Hepatic stellate cell (primary cell): ENCODE measurements at places on chromosomes 2 and 18.

DNA sequence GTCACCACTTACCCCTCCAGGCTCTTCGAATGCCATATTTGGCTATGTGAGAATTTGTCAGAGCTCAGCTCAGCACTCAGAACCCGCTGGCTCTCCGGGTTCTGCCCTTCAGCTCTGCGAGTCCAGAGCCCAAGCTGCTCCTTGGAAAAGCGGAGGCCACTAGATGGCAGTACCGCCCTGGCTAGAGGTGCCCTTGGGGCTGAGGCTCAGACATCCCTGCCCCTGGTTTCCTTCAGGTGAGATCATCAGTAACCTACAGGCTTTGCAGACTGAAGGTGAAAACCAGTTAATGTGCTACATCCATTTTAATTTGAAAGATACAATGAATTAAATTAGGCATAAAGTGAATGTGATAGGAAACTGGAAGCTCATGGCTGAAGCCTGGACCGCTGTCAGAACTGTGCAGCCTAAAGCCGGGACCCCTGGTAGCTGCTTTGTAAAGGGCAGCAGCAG is 285.6 kb downstream of the AGAP1 start:
- DNase-seq: peak; percentile 70

- DNase-seq: no peak
Measured at GRCh38 chr18:75314117-75314516, 103.5 kb downstream of the TSHZ1 start.

GRCh38 chr2:7116511-7116910 is 199.3 kb downstream of the RNF144A start:
- no peak for DNase-seq

DNA sequence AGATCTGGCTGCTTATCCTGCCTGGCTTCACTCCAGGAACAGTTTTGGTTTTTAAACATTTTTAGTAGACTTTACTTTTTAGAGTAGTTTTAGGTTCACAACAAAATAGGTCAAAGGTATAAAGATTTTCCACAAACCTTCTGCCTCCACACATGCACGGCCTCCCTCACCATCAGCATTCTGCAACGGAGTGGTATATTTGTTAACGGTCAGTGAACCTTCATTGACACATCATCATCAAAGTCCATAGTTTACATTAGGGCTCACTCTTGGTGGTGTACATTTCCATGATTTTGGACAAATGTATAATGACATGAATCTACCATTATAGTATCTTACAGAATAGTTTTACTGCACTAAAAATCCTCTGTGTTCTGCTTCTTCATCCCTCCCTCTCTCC is 303.1 kb upstream of the EPAS1 start:
- DNase-seq: no peak

DNA sequence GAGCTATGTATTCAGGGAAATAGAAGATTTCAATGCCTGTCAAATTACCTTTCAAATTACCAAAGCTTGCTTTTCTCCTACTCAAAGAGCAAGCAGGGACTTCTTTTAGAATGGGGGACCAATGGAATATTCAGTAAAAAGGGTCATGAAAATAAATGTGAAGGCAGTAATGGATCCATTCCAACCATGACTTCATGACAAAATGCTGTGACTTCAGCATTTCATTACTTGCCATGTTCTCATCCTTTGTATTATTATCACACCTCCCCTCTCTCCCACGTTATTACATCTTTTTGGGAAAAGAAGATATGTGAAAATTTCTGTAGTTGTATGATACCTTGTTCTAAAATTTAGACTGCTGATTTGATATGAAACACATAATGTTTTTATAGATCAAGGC is 864.0 kb upstream of the FSHR start:
- DNase-seq: no peak

DNA sequence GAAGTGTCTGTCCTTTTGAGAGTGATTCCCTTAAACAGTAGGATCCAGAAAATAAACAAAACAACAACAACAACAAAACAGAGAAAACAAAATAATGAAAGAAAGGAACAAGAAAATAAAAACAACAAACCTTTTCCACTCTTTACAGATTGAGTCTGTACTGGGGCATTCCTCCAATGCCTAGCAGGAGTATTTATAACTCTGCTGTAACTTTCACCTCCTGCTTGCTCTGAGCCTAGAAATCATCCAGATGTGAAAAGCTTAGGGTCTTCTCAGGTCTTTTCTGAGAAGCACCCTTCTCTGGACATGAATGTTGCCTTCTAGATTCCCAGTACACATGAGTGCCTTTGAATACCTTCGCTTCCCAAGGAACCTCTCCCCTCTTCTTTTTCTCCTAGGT is 1239.4 kb downstream of the CNTNAP5 start:
- DNase-seq: no peak

DNA sequence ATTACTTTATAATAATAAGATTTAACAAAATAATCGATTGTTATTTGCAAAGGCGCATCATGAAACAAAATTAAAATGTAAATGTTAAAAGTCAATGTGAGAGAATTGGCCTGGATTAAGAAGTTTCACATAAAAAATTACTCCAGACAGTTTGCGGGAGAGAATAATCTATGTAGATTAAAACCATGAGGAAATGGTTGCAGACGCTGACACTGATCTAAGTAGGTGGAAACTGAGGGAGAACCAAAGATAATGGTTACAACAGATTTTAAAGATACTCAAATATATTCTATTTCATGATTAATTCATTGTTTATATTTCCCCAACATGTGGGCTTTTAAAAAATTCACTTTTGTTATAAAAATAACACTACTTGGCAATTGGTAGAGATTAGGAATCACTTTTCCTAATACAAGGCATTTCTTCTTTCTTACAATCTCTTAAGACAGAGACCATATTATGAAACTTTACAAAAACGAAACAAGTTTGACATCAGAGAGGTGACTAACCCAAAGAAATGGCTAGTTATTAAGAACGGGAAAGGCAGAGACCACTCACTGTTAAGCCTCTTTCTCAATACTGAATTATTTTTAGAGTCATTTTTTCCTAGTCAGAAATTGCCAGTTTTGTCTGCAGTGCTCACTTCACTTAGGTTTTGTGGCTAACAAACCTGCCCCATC is 1.6 kb downstream of the KANSL1L start:
- peak; percentile 26 for DNase-seq

- no peak for DNase-seq
Measured at GRCh38 chr18:34411952-34412351, 187.2 kb upstream of the NOL4 start.

DNA sequence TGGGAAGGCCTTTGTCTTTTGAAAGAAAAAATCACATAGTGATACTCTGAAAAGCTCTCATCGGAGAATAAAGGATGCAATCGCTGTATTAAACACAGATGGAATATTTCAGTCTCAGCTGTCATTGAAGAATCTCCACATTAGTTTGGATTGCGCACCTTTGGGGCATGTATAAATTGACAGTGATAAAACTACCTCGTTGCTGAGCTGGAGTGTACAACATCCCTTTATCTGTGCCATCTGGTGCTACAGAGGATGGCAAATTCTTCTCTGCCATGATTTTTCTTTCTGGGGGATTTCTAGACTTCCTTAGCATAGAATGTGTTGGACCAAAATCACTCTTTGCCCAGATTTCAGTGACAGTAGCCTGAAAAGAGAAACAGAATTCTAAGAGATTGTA is 185.3 kb downstream of the PARD3B start:
- no peak for DNase-seq

DNA sequence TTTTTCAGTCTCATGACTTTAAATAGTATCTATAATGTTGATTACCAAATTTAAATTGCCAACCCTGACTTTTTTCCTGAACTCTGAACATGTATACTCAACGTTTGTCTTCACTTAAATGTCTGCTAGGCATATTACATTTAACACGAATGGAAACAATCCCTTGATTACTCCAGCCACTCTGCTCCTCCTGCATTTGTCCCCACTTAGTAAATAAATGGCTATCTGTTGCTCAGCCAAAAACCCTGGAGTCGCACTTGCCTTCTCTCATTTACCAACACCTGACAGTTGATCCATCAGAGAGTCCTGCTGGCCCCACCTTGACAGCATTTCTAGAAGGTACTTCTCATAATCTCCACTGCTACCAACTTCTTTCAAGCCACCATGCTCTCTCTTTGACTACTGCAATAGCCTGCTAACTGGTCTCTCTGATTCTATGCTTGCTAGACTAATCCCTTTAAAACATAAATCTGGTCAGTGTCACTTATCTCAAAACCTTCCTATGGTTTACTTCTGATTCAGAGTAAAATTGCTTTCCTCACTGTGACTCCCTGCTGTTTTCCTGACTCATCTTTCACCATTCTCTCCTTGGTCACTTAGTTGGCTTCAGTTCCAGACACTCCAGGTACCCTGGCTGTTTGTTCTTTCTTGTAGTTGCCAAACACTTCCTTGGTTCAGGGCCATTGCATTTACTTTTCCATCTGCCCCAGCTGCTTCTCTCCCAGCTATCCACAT is 31.9 kb downstream of the SPAG16 start:
- DNase-seq: no peak

- DNase-seq: peak; percentile 79
Measured at GRCh38 chr2:9613291-9613690, 17.5 kb downstream of the YWHAQ start.

DNA sequence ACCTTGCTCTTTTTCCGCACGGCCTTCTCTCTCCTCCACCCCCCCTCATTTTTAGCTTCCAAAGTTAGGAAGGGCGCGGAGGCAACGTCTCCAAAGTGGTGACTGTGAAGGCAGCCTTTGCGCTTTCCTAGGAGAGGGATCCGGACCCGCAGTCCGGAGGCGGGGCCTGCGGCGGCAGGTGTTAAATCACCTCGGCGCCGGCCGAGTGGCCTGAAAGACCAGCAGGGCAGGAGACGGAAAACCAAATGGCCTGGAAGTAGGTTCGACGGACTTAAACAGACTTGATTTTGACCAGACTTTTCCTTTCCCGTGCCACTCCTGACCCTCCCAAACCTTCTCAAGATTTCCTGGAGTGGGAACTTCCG is 615 bp downstream of the GORASP2 start:
- peak; percentile 48 for DNase-seq

- DNase-seq: no peak
Measured at GRCh38 chr2:141068053-141068682, 1062.6 kb downstream of the LRP1B start.

GRCh38 chr18:261398-262073 is 6.3 kb downstream of the THOC1 start:
- no peak for DNase-seq

DNA sequence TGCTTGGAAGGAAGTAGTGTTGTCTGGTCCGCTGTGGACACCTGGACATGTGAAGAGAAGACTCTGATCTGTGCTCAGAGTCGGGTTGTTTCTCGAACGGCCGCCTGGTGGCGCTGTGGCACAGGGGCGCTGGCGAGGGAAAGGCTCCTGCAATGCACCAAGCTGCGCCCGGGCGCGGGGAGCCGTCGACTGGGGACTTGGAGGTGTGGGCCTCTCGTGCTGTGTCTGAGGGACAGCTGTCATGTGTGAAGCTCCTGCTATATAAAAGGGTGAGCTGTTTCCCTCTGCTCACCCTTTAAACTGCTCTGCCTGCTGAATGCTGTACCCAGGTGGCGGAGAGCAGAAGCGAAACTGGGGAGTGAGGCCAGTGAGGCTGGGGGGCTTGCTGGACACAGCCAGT is 44.0 kb downstream of the GNAL start:
- DNase-seq: peak; percentile 71

GRCh38 chr2:171523088-171524017 is 1.1 kb downstream of the CYBRD1 start:
- DNase-seq: peak; percentile 56

GRCh38 chr2:117942551-117942950 is 71.3 kb downstream of the CCDC93 start:
- DNase-seq: peak; percentile 16

- no peak for DNase-seq
Measured at GRCh38 chr2:98541489-98541888, 66.8 kb downstream of the COA5 start.

DNA sequence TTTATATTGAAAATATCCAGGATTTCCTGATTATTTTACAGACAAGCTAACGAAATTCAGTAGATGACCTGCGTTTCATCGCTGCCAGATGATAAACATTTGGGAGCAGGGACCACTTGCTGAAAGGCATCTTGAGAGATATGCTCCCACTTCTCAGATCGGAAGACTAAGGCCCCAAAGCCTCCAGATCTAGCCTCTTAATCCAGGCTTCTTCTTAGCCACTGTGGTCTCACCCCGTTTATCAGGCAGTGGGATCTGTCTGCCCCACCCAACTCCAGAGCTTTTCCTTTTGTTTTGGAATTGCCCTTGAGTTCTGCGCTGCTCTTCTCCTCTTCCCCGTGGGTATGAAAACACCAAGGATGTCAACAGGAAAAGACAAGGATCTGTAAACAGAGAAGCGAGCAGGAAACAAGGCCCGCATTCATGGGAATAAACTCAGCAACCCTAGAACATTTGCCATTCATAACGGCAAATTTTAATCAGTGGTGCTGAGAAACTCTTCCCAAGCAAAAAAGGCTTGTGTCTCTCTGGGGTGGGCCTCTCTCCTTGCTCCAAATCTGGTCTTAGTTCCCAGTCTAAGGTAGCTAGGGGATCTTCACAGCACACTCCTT is 21.4 kb downstream of the MYL12B start:
- DNase-seq: no peak

DNA sequence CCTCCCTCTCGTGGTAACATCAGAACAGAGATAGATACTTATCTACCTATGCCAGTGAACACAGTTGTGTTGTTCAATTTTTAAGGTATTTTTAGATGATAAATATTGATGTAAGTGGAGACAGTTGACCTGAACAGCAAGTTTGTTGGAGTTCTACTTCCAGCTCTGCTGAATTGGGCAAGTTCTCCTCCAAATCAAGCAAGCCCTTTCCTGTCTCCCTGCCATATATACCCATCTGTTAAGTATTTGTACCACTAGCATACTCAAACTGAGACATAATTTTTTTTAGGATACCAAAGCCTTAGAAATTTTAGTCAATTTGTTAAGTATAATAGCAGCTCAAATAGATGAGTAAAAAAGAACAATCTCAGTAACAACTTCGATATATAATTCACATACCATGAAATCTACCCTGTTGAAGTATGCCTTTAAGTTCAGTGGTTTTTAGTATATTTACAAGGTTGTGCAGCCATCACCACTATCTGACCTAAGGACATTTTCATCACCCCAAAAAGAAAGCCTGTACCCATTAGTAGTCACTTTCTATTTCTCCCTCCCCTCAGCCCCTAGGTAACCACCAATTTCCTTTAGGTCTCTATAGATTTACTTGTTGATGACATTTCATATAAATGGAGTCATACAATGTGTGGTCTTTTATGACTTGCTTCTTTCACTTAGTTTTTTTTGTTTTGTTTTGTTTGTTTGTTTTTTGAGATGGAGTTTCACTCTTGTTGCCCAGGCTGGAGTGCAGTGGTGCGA is 61.8 kb downstream of the COX7A2L start:
- no peak for DNase-seq

GRCh38 chr2:37892436-37893114 is 32.5 kb upstream of the RMDN2 start:
- no peak for DNase-seq

- DNase-seq: no peak
Measured at GRCh38 chr2:128635361-128635900, 316.8 kb upstream of the HS6ST1 start.
